ENCODE measurements at places on chromosomes 11 and 22. TPM values are rescaled to one million over a fixed set of nuclear protein-coding genes. Genes with fewer than 3 reads are reported as not detected.

GRCh38 chr11:100638648-100639047 is 48.4 kb upstream of the ARHGAP42 start:
- H3K4me3 ChIP-seq, result no peak overlapping the region
- no peaks in the 10 kb centered on the region for H3K36me3 ChIP-seq
- no peaks in the 10 kb centered on the region for H3K4me1 ChIP-seq

DNA sequence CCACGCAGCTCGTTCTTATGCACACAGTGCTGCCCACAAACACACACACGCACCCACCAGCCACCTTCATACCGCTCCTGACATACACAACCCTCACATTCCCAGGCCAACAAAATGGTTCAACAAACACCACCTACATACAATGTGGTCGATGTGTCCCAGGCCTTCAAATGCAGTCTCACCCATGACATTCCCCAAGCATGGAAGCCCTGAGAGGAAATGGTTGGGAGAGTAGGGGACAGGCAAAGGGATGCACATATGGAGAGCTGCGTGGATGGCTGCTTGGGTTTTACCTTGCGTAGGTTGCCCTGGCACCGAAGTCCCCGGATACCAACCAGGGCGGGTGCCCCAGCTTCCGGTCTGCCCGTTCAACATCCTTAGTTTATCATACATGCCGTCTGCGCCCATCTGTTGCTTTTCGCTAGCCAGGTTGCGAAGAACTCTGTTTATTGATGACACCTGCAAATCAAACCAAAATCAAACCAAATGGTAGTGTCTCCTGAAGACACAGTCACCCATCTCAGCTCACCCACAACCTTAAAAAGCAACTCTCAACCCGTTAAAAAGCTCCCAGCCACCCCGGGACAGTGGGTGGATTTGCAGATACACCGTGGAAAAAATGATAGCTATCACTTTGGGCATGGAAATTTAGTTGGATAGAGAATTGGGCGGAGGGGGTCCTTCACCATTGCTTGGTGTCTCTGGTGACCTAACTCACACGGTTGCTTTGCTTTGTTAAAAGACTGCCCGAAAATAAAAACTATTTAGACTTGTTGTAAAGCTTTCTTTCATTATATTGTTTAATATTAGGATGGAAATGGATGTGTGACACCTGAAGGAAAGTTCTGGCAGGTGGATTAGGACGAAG is 10.5 kb downstream of the PAX6 start:
- no peak overlapping the region for H3K27ac ChIP-seq
- peaks cover 38% of the 10 kb centered on the region for H3K4me1 ChIP-seq
- no peak overlapping the region for H3K4me3 ChIP-seq
- DNase-seq, result no peak
- H3K27me3 ChIP-seq, result peaks cover 48% of the 10 kb centered on the region

DNA sequence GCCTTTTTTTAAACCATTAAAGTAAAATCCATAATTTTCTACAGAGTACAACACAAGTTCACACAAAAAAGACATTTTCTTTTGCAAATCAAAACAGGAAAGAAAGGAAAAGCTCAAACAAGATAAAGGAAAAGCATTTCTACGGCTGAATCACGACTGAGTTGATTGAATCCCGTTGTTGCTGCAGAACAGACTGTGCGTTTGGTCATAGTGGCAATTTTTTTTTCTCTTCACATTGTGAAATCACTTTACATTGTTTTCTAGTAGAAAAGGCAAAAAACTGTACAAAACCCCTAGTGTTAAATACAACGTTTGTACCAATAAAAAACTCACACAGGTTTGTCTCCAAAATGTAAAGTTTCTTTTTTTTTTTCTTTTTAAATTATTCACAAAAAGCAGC is 17.3 kb upstream of the RAPSN start:
- no peaks in the 10 kb centered on the region for H3K27me3 ChIP-seq
- no peak overlapping the region for H3K4me3 ChIP-seq
- DNase-seq, result no peak
- H3K4me1 ChIP-seq, result no peaks in the 10 kb centered on the region

- no peak overlapping the region for H3K27ac ChIP-seq
- no peak for DNase-seq
- no peak overlapping the region for H3K4me3 ChIP-seq
These were observed 78.9 kb upstream of the FIBIN start for GRCh38 chr11:26914968-26915367.

DNA sequence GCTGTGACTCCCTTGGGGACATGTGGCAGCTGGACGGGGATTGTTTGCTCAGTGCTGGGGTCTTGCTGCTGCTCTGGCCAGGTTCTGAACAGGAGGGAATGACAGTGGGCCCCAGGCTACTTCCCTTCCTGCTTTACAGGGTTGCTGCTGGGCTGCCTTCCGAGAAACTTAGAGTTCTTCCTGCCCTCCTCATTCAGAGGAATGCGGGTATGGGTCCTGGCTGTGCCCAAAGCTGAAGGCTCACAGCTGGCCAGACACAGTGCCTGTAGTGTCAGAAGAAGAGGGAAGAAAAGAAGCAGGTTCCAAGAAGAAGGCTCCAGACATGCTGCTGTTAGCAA is 108.3 kb upstream of the PARVA start:
- H3K27ac ChIP-seq, result no peak overlapping the region
- H3K36me3 ChIP-seq, result peaks cover 1% of the 10 kb centered on the region
- H3K27me3 ChIP-seq, result no peaks in the 10 kb centered on the region
- H3K4me1 ChIP-seq, result no peaks in the 10 kb centered on the region
- no peak overlapping the region for H3K4me3 ChIP-seq

DNA sequence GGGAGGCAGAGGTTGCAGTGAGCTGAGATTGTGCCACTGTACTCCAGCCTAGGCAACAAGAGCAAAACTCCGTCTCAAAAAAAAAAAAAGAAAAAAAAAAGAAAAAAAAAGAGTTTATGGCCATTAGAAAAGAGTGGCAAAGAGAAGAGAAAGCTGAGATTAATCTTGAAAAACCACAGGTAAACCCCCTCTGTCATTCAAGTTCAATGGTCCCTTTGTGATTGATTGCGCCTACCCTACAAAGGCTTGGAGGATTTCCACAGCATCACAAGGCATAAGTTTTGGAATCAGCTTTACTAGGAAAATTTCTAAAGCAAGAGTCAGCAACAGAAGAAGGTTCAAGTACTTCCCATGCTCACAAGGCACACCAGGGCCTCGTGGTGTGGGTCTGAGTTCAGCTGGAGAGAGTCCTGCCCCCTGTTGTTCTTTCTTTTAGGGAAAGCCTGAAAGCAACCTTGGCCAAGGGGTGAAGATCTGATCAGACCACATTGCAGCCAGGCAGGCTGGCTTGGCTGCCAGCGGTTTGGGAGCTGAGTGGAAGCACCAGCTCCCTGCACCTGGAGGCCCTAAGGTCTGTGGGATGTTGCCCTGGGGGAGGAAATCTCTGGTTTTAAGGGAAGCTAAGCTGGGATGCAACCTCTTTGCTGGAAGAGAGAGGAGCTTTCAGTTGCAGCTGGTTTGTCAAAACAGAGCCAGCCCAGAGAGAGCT is 41.8 kb downstream of the SLN start:
- H3K4me1 ChIP-seq, result no peaks in the 10 kb centered on the region
- DNase-seq, result no peak
- H3K27me3 ChIP-seq, result peaks cover 2% of the 10 kb centered on the region
- H3K4me3 ChIP-seq, result no peak overlapping the region
- no peak overlapping the region for H3K27ac ChIP-seq

DNA sequence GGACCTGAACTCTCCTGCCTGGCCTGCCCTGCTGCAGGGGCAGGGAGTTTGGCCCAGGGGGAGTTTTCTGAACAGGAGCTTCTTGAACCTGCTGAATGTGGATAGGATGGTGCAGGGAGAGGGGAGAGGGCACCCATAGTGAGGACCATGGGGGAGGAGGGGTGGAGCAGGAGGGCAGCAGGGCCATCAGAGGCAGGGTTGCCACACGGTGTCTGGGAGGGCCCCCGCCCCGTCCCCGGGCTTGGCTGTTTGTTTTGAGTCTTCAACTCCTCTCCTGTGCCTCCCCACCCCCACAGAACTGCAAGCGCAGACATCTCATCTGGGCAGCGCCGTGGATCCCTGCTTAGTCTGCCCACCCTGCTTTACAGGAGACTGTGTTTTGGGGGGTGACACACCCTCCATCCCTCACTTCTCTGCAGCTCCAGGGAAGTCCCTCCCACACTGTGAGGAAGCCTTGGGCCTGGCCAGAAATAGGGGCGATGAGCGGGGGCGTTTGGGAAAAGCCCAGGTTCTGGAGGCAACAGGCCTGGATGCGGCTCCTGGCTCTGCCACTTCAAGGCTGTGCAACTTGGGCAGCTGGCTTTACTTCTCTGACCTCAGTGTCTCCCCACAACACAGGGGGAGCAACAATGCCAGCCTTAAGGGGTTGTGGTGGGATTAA is 14.4 kb downstream of the NFAM1 start:
- no peaks in the 10 kb centered on the region for H3K27me3 ChIP-seq
- H3K27ac ChIP-seq, result no peak overlapping the region
- DNase-seq, result no peak
- H3K36me3 ChIP-seq, result no peaks in the 10 kb centered on the region
- no peaks in the 10 kb centered on the region for H3K4me1 ChIP-seq

DNA sequence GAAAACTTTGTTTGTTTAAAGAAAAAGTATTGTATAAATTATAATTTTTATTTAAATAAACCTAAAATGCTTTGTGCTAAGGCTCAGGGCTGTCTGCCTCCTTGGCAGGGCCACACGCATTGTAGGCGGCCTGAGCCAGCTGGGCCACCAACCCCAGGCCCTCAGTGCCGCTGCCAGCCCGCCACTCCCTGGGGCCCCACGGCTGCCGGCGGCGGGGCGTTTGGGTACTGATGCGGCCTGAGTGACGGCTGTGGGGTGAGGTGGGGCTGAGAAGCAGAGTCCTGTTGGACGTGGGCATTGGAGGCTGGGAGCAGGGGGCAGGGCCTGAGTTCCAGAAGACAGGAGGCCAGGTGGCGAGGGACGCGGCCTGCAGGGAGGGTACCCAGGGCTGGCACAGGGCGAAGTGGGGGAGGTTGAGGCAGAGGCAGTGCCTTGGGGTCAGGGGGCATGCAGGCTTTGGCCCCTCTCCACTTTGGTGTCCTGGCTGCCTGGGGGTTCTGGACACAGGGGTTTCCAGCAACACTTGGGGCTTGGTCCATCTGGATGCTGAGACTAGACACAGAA is 58.3 kb downstream of the CERK start:
- no peak overlapping the region for H3K27ac ChIP-seq
- no peak for DNase-seq
- H3K4me1 ChIP-seq, result peaks cover 19% of the 10 kb centered on the region
- peaks cover 5% of the 10 kb centered on the region for H3K36me3 ChIP-seq
- no peaks in the 10 kb centered on the region for H3K27me3 ChIP-seq
- H3K4me3 ChIP-seq, result no peak overlapping the region

The ABTB2 gene
- 0.89 TPM for total RNA-seq

The KRTAP5-1 gene
- total RNA-seq, result not detected

The MUC6 gene
- total RNA-seq, result not detected

The KRTAP5-11 gene
- not detected for total RNA-seq
